Activated CD8-positive, alpha-beta T cell treated with anti-CD3 and anti-CD28 coated beads for 36 hours (primary cell): ENCODE measurements at places on chromosomes 6 and 20. TPM values are rescaled to one million over a fixed set of nuclear protein-coding genes. Genes with fewer than 3 reads are reported as not detected.

Gene GGTLC1
- not detected for total RNA-seq

Gene ZBTB46
- total RNA-seq, result 0.31 TPM

Gene NOL7
- 95.2 TPM for total RNA-seq

Gene JARID2
- total RNA-seq, result 25.4 TPM

Gene NNAT
- 0.47 TPM for total RNA-seq

Gene DEFB124
- not detected for total RNA-seq

Gene OPN5
- not detected for total RNA-seq

Gene ZSCAN12
- total RNA-seq, result 7.1 TPM

Gene EFCAB8
- total RNA-seq, result 0.92 TPM
